CD4-positive, alpha-beta T cell treated with Interleukin-4 for 1 hour (primary cell): ENCODE measurements at places on chromosomes 16 and 17.

DNA sequence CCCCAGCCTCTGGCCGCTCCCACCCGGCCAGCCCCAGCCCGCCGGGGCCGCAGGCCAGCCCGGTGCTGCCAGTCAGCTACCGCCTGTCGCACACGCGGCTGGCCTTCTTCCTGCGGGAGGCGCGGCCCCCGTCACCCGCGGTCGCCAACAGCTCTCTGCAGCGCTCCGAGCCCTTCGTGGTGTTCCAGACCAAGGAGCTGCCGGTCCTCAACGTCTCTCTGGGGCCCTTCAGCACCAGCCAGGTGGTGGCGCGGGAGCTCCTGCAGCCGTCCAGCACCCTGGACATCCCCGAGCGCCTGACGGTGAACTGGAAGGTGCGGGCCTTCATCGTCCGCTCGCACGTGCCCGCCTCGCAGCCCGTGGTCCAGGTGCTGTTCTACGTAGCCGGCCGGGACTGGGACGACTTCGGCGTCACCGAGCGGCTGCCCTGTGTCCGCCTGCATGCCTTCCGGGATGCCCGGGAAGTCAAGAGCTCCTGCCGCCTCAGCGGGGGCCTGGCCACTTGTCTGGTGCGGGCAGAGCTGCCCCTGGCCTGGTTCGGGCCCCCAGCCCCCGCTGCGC, 46.8 kb downstream of the TMEM132E start:
- no peak for DNase-seq

DNA sequence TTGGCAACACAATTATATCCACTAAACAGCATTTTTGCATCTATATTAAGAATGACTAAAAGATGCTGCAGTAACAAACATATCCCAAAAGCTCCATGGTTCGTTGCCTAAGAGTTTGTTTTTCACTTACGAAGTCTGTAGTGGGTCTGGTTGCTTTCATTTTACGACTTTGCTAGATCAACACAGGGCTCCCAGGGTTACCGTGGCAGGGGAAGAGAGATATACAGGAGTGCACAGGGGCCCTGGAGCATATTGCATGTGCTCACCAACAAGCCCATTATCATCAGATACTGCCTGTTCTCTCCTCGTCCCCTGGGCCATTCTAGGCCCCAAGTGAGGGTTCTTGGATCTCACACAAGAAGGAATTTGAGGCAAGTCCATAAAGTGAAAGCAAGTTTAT, 3.1 kb upstream of the MMP2 start:
- DNase-seq = no peak

DNA sequence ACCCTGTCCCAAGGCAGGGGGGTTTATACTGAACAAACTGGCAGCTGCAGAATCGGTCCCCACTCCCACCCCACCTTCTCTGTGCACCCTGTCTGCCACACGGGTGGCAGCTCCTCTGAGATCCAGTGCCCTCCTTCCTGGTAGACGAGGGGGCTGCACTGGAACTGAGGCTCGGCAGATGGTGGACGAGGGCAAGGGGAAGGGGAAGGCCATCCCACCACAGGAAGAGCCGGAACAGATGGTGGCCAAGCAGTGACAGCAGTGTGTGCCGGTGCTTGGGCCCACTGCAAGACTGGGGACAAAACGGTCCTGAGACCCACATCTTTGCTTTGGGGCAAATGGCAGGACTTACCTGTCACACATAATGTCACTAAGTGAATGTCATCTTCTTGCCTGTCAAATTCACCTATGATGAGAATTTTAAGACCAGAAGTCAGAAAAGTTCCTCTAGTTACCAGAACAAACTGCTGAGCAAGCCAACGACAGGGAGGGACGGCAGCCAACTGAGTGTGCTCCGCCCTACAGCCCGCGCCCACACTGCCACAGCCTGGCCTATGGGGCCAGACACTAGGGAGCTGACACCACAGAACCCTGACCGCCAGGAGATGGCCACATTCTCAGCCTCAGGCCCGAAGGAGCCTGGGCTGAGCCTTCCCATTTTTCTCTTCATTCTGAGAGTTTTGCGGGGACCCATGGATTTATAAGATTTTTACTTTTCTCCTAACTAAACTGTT, 14.4 kb downstream of the NTAN1 start:
- no peak for DNase-seq

- DNase-seq = no peak
Measured at GRCh38 chr16:79456036-79456435, 144.5 kb downstream of the MAF start.

DNA sequence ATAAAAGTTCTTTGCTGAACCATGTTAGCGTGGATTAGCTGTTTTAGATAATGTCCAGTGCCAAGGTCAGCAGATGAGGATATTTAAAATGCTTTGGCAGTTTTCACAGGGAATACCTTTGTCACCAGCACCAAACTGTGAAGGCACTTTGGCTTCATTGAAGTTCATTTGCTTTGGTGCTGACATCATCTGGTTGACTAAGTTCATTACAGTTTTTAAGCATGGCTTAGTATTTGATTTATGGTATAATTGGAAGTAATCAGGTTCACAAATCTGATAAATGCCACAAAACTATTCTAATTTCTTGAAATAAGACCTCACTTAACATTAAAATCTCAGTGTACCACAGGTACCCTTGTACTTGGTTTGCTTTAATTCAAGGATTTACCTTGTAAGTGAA, 4.3 kb downstream of the GID4 start:
- DNase-seq = no peak

DNA sequence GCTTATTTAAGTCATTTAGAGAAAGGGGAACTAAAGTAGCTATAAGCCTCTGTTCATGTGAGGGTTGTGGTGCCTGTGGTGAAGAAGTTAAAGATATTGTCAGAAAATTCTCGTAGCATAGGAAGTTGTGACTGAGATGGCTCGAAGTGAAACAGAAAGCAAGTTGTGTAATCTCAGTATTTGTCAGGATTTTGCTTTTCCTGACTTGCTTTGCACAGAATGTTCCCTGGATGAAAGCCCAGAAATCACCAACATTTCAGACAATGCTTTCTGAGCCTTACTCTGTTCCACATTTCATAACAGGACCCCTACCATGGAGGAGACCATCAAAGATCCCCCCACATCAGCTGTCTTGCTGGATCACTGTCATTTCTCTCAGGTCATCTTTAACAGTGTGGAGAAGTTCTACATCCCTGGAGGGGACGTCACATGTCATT, 10.6 kb downstream of the CALCOCO2 start:
- peak; percentile 30 for DNase-seq

DNA sequence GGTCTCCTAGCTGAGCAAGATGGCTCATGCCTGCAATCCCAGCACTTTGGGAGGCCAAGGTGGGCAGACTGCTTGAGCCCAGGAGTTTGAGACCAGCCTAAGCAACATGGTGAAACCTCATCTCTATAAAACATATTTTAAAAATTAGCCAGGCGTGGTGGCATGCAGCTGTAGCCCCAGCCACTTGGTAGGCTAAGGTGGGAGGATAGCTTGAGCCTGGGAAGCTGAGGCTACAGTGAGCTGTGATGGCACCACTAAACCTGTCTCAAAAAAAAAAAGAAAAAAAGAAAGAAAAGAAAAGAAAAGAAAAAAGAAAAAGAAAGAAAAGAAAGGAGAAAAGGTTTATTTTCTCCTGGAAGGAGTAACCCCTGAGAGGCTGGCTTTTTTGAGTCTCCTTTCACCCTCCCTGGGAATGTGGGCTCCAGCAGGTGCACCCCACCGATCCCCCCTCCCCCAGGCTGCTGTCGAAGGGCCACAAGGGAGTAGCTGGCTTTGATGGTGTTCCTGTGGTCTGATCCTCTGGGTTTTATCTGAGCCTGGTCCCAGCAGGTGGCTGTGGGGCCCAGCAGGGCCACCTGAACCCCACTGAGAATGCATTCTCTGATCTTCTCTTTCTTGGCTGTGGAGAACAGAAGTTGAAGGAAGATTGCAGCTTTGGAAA, 29.9 kb upstream of the TNRC6C start:
- DNase-seq = no peak

DNA sequence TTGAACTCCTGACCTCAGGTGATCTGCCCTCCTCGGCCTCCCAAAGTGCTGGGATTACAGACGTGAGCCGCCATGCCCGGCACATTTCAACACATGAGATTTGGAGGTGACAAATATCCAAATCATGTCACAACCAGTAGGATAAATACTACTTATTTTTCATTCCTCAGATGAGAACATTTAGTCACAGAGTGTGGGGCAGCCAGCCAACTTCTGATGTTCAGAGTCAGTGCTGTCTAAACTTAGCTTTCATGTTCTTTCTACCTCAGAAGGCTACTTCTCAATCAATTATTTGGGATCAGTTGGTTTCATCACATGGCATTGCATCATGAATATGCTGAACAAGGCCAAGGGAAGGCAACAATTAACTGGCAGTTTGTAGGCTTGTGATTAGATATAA, 134.5 kb downstream of the CDH13 start:
- DNase-seq = no peak

- no peak for DNase-seq
Measured at GRCh38 chr16:81556715-81557284, 112.2 kb downstream of the CMIP start.

DNA sequence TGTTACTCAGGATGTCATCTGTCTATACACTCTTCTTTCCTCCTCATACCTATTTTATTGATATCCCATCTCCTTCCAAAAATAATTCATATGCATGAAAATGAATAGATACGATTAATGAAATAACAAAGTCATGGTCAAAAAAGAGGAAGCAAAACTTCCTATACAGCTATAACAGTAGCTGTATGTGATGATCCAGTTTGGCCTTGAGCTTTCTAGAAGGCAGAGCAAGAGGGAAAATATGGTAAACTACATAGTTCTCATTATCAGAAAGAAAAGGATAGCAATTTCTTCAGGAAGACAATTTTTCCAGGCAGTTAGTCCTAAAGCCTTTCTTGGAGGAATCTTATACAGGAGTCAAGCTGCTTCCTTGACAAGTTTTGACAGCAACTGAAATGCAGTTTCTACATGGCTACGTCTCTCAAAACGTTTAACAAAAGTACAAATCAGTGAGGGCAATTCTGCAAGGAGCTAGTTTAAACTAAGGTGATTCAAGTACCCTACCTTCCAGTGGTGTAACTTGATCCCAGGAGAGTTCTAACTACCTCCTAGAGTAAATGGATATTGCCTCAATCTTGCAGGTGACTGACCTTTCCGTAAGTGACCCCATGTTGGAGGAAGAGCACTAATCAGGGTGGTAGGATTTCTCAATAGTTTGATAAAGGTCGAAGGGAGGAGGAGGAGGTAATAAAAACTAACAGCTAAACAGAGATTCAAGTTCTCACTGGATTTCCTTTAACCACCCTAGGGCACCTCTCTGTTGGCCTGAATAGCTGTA, 1.0 kb downstream of the SPAG5 start:
- DNase-seq = no peak

- no peak for DNase-seq
Measured at GRCh38 chr17:66025551-66025950, 166.4 kb downstream of the CEP112 start.

- no peak for DNase-seq
Measured at GRCh38 chr16:68362262-68362913, 51.6 kb downstream of the PRMT7 start.

GRCh38 chr16:31010585-31011325, at the start of gene STX1B:
Gene STX1B (minus strand): TSS chr16:31010638. CDS start chr16:31010396, 242 bp downstream.
- DNase-seq = peak; percentile 58

DNA sequence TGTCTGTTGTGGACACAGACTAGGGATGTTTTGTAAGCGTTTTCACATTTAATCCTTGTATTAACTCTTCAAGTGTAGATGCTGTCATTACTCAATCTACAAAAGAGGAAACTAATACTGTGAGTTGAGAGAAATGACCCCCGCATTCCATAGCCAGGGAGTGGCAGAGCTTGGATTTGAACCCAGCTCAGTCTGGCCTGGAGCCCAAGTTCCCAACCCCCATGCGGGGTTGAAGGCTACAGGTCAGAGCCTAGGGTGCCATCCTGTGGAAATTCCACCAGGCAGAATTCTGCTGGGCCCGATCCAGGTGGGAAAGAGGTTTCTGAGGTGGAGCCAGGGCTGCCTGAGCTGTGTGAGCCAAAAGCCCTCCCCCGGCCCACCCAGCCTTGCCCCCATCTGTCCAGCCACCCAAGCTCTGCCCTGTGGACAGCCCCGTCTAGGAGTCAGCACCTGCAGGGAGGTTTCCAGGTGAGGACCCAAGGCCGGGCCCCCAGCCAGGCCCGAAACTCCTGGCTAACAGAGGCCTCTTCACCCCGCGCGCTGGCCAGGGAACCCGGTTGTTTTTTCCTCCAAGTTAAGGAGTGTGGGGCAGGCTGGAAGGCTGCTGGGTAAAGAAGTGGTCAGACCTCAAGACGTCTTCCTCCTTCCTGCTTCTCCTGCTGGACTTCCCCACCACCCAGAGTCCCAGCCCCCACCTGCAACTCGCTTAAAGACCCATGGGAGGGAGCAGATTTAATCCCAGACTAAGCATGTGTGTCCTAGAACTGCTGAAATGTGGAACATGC, 5.7 kb downstream of the MMP15 start:
- DNase-seq = no peak

GRCh38 chr17:42706732-42707131, 24.4 kb downstream of the CNTNAP1 start:
- DNase-seq = peak; percentile 37

- no peak for DNase-seq
Measured at GRCh38 chr16:54026456-54026855, 260.1 kb downstream of the IRX3 start.

DNA sequence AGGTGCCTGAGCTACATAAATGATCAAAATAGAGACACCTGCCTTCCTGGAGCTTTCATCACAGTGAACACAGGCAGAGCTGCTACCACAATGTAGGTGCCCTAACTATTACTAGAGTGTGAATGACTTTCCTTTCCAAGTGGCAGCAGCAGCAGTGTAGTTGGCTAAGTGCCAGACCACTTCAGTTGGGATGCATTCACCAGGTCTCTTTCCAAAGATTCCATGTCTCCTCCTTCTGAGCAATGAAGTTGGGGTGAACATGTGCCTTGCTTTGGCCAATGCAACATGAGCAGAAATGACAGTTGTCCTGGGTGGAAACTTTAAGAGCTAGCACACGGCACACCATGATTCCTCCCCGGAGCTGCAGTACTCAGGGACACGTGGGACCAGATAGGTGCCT, 23.3 kb upstream of the CACNG4 start:
- no peak for DNase-seq

- no peak for DNase-seq
Measured at GRCh38 chr16:68724797-68725196, 12.3 kb upstream of the CDH1 start.

- DNase-seq = no peak
Measured at GRCh38 chr17:73302189-73302588, 9.6 kb downstream of the CDC42EP4 start.

DNA sequence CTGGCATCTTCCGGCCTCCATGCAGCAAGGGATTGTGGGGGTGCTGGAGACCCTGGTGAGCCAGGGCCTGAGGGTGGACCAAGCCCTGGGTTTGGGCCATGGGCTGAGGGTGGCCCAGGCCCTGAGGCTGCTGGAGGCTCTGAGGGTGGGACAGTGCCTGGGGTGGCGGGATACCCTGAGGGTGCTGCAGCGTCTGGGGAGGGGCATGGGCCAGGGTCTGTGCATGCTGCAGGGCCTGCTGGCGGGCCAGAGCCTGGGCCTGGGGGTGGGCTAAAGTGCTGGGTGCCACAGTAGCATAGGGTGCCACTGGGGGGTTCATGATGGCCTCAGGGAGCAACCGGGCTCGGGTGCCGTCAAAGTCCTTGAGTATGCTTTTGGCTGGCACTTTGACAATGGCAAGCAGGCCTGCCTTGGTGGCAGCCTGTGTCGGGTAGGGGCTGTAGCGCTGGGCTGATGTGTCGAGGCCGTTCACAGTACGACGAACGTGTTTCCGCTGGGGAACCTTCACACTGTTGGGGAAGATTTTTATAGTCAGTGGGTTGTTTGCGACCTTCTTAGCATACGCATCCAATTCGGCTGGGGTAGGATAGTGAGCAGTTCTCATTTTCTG, 15.6 kb downstream of the TRAF4 start:
- no peak for DNase-seq

- peak; percentile 58 for DNase-seq
Measured at GRCh38 chr16:17476414-17477259, 5.9 kb upstream of the XYLT1 start.
